NCI-H2081 treated with DMSO at 0.1 percent for 48 hours (cell line): ENCODE measurements at places on chromosomes 3 and 15.

- DNase-seq, result no peak
Observed at GRCh38 chr15:39502611-39503195, 78.2 kb upstream of the THBS1 start.

DNA sequence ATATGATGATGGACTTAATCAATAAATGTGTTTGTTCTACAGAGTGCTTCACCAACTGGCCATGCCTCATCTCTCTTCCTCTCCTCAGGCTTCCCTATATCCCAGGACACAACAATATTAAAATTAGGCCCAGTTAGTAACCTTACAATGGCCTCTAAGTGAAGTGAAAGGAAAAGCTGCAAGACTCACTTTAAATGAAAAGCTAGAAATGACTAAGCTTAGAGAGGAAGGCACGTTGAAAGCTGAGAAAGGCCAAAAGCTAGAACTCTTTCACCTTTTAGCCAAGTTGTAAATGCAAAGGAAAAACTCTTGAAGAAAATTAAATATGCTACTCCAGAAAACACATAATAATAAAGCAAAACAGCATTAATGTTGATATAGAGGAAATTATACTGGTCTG, 1010.3 kb downstream of the NAALADL2 start:
- no peak for DNase-seq

DNA sequence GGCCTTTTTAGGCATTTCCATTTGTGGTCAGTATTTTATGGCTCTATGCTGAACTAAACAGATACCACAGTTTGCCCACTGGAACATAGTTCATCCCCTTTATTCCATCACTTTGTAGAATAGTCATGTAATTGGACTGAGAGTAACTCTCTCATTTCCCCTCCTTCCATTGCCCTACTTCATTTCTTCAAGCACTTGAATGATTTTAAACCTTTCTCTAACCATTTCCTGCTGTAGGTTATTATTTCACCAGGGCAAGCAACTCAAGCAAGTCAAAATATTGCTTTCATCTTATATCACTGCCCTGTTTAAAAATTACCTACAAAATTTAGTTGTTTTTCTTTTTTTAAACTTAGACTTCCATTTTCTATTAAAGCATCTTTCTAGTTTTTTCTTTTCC, 177.0 kb downstream of the RAP2B start:
- no peak for DNase-seq

DNA sequence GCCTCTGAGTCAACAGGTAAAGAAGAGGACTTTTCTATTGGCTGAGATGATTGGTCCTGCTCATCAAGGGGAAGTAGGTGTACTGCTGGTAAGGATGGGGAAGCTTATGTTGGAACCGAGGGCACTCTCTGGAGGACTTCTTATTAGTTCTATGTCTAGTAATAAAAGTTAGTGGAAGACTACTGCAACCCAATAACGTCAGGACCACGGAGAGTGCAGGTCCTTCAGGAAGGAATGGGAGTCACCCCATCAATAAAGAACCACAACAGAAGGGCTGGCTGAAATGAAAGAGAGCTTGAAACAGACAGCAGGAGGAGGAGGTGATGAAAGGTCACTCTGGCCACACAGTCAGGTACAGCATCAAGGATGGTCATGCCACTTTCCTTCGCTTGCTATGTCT, 68.8 kb upstream of the PRR23E start:
- no peak for DNase-seq

- no peak for DNase-seq
Observed at GRCh38 chr15:81301815-81302399, 22.0 kb downstream of the STARD5 start.

GRCh38 chr3:56795097-56795828, 6.5 kb downstream of the ARHGEF3 start:
- DNase-seq, result no peak

DNA sequence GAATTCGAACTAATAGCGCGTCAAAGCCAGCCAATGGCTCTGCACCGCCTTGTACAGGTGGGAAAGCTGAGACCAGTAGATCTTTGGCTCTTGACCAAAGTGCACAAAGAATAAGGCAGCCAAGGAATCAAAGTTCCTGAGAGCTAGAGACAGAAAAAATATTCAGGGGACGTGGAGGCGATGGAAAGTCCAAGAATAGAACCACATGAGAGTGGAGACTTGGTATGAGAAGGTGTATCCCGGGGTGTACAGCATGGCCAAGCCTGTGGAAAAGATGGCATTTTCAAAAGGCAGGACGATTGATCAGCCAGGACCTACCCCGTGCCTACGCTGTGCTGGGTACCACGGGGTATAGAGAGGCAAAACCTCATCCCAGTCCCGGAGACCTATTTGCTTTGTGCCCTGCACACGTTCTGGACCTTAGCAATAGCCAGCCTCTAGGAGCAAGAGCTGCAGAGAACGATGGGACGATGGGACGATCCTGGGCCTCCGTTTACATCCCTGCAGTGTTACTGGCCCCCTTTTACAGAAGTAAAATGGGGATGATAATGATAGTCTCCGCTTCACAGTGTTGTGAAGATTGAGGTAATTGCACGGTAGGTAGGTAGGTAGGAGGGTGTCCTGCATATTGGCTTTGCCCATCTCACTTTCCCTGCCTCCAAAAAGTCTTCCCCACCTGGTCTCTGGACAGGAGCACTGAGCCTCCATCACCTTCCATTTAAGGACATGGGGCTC, 583 bp upstream of the RBSN start:
- no peak for DNase-seq

GRCh38 chr15:36358094-36358493, 221.3 kb upstream of the CDIN1 start:
- no peak for DNase-seq

GRCh38 chr3:146468234-146468633, 1.1 kb downstream of the PLSCR2 start:
- DNase-seq, result no peak

DNA sequence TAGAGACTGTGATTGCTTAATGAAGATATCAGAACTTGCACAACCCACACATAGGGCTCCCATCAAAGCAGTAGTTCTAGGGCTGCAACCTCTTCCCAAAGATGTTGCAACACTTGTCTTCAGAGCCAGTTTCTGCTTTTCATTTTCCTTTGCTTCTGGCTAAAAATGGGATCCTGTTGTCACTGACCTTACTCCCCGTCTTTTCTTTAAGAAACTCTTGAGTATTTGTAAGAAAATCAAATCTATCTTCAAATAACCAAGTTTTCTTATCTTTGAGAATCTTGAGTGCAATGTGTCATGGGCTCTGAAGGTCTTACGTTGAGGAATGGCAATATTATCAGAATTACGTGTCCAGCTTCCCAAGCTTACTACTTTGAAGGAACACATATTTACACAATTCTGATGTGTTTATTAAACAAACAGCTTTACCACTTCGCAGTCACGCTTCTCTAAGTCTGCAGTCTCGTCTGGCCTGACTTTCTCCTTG, 24.1 kb downstream of the CACNA1D start:
- DNase-seq, result no peak

- no peak for DNase-seq
Observed at GRCh38 chr3:159123877-159124276, 322.0 kb downstream of the MFSD1 start.

DNA sequence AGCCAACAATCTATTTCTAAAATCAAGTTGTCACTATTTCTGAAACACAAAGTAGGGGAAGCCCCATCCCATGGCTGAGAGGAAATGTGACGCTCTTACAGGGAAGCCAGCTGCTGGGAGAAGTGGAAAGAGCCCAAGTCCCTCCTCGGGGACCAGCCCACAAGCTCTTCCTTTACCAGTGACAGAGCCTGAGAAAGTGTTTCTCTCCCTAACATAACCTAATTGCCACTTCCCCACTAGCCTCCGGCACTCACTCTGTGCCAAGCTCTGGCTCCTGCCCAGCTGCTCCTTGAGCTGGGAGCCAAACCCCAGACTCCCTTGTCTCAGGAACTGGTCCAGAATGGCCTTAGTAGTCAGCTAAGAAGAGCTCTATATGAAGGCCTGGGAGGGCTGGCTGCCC, 42.9 kb downstream of the TNFAIP8L3 start:
- DNase-seq, result no peak

GRCh38 chr15:69863446-69863845, 234.3 kb downstream of the TLE3 start:
- DNase-seq, result no peak

- DNase-seq, result no peak
Observed at GRCh38 chr15:91946075-91946474, 92.6 kb downstream of the SLCO3A1 start.

DNA sequence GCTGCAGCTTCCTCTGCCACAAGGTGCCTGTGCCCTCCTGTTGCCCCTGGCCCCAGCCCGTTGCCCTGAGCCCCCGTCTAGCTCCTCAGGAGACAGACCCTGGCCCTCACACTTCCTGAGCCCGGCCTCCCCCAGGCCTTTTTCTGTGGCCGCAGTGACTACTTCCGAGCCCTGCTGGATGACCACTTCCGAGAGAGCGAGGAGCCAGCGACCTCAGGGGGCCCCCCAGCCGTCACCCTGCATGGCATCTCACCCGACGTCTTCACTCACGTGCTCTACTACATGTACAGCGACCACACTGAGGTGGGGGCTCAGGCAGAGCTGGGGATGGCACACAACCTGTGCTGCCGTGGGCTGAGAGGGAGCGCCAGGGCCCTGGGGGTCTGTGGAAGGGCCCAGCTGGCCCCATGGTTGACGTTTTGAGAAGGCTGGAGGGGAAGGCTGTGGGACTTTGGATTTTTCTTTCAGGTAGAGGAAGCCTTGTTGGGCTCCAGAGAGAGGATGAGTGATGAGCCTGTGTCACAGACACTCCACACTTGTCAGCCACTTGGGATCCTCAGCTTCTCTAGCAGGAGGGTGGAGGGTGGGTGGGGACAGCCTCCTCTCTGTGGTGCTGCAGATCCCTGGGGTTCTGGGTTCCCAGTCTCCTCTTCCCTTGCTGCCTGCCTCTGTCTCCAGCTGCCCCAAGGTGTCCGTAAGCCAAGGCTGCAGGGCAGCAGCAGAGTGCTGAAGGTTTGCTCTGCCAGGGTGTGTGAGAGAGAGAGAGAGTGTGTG, 5.0 kb downstream of the ABTB1 start:
- no peak for DNase-seq
